Progenitor cell of endocrine pancreas (in vitro differentiated cells): ENCODE measurements at places on chromosomes 5 and 9.
A peak's percentile ranks its signal among the peaks of the same experiment; 100 is the strongest.

DNA sequence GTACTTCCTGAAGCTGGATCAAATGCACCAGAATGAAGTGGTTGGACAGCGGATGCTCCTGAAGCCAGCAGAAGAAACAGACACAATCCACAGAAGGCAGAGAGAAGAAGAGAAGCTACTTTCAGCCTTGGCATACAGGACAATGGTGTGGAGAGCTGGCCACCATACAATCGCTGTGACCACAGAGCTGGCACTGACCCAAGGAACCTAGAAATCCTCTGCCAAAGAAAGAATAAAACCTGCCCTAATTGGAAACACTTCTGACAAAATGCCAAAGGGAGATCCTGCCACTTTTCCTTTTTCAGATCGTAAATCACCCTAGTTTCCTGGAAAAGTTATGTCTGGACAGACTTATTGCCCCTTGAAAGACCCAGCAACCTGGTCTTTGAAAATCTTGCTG is 77.8 kb downstream of the BAAT start:
- no peak for DNase-seq

DNA sequence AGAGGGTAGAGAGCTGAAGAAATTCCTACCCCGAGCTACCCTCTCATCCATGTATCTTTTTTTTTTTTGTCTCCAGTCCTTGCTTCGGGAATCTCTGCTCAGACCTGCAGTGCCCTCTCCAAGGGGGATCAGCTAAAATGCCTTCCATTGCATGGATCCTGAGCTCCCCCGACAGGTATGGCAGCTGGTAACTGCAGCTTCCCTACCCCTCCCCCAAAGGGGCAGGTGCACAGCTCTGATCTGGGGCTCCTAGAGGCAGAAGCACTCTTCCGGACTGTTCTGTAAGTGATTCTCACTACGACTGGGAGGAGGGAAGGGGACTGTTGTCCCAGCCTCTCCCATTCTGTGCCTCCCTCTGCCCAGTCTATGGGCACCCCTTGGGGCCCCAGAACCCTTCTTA is 169.6 kb downstream of the MELK start:
- DNase-seq: no peak

DNA sequence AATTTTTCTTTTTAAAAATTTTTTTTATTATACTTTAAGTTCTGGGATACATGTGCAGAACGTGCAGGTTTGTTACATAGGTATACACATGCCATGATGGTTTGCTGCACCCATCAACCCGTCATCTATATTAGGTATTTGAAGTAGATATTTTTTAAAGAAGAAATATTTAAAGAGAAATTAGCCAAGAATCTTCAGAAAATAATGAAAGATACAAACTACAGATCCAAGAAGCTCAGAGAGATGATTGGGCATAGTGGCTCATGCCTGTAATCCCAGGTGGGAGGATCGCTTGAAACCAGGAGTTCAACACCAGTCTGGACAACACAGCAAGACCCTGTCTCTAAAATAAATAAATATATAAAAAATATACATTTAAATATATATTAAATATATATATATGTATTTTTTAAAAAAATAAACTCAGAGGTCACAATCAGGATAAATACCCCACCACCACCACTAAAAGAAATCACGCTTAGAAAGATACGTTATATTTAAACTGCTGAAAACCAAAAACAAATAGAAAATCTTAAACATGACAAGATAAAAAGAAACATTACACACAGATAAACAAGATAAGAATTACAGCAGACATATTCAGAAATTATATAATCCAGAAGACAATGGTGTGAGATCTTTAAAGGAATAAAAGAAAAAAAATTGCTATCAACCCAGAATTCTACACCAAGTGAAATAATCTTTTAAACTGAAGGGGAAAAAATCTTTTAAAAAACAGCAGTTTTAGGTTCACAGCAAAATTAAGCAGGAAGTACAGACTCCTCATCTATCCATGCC is 57.5 kb downstream of the CSF2 start:
- DNase-seq: no peak

- peak; percentile 5 for DNase-seq
These were observed 7.0 kb downstream of the SARDH start for GRCh38 chr9:133730994-133731715.

GRCh38 chr9:127452691-127453090 is 1.4 kb downstream of the LRSAM1 start:
- DNase-seq: no peak

GRCh38 chr5:6733411-6734242 is 20.4 kb downstream of the TENT4A start:
- DNase-seq: no peak

DNA sequence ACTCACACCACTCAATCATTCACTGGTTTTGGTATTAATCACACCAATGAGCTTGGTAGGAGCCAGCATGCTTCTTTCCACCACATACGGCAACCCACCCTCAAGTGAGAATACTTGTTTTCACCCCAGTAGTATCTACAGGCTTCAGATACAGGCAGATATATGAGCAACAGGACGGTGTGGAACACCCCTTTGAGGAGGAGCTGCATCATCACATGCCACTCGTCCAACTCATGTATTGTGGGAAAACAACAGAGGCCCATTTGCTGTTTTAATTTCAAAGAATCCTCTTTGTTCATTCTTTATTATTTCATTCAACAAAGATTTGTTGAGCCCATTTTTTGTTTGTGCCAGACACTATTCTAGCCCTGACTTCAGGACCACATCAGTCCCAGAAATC is 46.0 kb downstream of the RORB start:
- DNase-seq: no peak

GRCh38 chr9:12425878-12426864 is 267.0 kb upstream of the TYRP1 start:
- no peak for DNase-seq

DNA sequence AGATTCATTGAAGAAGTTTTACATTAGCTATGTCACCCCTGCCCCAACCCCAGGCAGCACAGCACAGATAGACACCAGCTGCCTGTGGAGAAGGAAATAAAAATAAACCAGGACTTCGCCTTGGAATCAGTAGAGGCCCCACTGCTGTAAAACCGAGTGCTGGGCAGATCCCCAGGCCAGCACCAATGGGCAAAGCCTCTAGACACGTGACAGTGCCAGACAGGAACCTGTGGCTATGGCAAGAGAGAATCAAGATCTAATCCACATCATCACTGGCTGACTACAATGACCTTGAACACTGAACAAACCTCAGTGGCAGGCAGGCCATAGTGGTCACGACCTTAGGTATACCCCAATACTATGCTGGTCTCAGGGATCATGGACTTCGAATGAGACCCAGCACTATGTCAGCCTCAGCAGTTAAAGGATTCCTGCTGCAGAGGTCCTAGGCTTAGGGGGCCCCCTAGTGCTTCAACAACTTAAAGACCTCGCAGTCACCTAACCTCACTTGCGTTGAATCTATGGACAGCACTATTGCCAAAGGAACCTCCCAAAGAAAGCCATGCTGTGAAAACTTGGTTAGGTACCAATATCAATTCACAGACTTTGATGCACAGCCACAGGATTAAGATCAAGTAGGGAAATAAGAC is 2118.6 kb upstream of the C9orf72 start:
- no peak for DNase-seq
